ENCODE measurements at places on chromosomes 5 and 9. TPM values are rescaled to one million over a fixed set of nuclear protein-coding genes. Genes with fewer than 3 reads are reported as not detected.

Gene SLC34A1
- total RNA-seq, result 2.1 TPM

Gene ATP6V0E1
- total RNA-seq, result 131 TPM

DNA sequence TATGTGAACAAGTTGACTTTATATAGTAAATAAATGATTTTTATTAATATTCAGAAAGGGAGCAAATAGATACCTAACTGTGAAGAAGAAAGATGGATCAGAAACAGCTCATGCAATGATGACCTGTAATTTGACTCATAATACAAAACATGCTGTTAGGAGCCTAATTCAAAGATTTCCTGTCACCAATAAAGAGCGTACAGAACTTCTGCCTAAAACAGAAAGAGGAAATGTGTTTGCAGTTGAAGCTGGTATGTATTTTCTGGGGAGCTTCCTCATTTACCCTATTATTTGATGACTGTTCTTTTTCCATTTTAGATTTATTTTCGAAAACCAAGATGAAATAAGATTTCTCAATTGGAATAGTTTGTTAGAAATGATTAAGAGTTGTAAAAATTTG is 11.4 kb downstream of the YTHDC2 start:
- H3K36me3 ChIP-seq, result peaks cover 33% of the 10 kb centered on the region
- H3K4me3 ChIP-seq, result peak overlapping the region; percentile 65
- no peaks in the 10 kb centered on the region for H3K27me3 ChIP-seq
- peaks cover 30% of the 10 kb centered on the region for H3K4me1 ChIP-seq
- DNase-seq, result no peak

GRCh38 chr9:36892279-36892678 is 141.8 kb downstream of the PAX5 start:
- H3K27me3 ChIP-seq, result peaks cover 23% of the 10 kb centered on the region
- no peak overlapping the region for H3K4me3 ChIP-seq
- DNase-seq, result no peak
- H3K4me1 ChIP-seq, result no peaks in the 10 kb centered on the region

- H3K27me3 ChIP-seq, result peaks cover 12% of the 10 kb centered on the region
- no peak overlapping the region for H3K27ac ChIP-seq
- H3K36me3 ChIP-seq, result peaks cover 1% of the 10 kb centered on the region
- DNase-seq, result no peak
Measured at GRCh38 chr9:758146-758545, 83.4 kb upstream of the DMRT1 start.

- H3K4me1 ChIP-seq, result no peaks in the 10 kb centered on the region
- DNase-seq, result no peak
- no peaks in the 10 kb centered on the region for H3K27me3 ChIP-seq
- no peaks in the 10 kb centered on the region for H3K36me3 ChIP-seq
Measured at GRCh38 chr9:13295556-13295955, 16.1 kb upstream of the MPDZ start.

DNA sequence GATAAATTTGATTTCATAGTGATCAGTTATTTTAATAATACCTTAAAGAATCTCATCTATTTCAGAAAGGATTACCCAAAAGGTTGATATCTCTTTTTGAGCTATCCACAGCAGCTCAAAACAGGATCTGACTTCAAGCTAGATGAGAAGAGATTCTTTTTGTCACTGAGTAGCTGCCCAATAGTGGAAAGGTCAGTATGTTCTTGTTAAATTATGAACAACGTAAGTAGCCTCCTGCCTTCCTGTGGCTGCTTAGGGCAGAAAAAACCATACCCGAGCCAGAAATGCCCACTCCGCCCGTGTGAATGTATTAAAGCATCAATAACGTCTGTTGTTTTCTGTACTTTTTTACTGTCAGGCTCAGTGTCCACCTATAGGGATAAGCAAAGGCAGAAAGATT is 51.3 kb upstream of the PRUNE2 start:
- DNase-seq, result no peak
- H3K27ac ChIP-seq, result no peak overlapping the region
- no peaks in the 10 kb centered on the region for H3K27me3 ChIP-seq
- H3K36me3 ChIP-seq, result no peaks in the 10 kb centered on the region

DNA sequence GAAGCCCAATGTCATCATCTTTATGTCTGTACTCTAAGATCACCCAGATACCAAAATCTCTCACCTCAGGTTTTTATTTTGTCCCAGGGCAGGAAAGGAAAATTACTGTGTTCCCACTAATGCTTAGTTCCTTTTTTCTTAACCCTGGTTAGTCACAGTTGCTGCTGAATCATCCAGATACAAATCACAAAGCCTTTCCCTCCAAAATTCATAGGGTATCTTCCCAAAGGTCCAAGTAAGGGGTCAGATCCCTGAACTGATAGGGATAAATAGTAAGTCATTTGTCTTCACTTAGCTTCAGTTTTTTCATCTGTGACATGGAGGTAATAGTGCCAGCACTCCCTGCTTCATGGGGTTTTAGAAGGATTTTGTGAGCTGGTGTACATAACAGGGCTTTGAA is 2.2 kb downstream of the PLCXD3 start:
- DNase-seq, result no peak
- H3K4me1 ChIP-seq, result no peaks in the 10 kb centered on the region
- H3K27ac ChIP-seq, result no peak overlapping the region
- H3K4me3 ChIP-seq, result no peak overlapping the region
- H3K36me3 ChIP-seq, result no peaks in the 10 kb centered on the region

GRCh38 chr5:69013481-69013880 is 80.3 kb upstream of the SLC30A5 start:
- H3K4me1 ChIP-seq, result no peaks in the 10 kb centered on the region
- H3K27ac ChIP-seq, result no peak overlapping the region
- no peak for DNase-seq
- H3K36me3 ChIP-seq, result no peaks in the 10 kb centered on the region

GRCh38 chr9:134134949-134135342 is 936 bp upstream of the WDR5 start:
- peaks cover 6% of the 10 kb centered on the region for H3K36me3 ChIP-seq
- peak overlapping the region; percentile 81 for H3K27ac ChIP-seq
- H3K4me3 ChIP-seq, result peak overlapping the region; percentile 88
- H3K27me3 ChIP-seq, result no peaks in the 10 kb centered on the region

- peaks cover 23% of the 10 kb centered on the region for H3K27me3 ChIP-seq
- H3K36me3 ChIP-seq, result no peaks in the 10 kb centered on the region
- DNase-seq, result no peak
- H3K27ac ChIP-seq, result no peak overlapping the region
Measured at GRCh38 chr9:134329576-134329855, 3.3 kb downstream of the RXRA start.
